Smooth muscle cell of the brain vasculature (primary cell): ENCODE measurements at places on chromosomes 4 and X.

DNA sequence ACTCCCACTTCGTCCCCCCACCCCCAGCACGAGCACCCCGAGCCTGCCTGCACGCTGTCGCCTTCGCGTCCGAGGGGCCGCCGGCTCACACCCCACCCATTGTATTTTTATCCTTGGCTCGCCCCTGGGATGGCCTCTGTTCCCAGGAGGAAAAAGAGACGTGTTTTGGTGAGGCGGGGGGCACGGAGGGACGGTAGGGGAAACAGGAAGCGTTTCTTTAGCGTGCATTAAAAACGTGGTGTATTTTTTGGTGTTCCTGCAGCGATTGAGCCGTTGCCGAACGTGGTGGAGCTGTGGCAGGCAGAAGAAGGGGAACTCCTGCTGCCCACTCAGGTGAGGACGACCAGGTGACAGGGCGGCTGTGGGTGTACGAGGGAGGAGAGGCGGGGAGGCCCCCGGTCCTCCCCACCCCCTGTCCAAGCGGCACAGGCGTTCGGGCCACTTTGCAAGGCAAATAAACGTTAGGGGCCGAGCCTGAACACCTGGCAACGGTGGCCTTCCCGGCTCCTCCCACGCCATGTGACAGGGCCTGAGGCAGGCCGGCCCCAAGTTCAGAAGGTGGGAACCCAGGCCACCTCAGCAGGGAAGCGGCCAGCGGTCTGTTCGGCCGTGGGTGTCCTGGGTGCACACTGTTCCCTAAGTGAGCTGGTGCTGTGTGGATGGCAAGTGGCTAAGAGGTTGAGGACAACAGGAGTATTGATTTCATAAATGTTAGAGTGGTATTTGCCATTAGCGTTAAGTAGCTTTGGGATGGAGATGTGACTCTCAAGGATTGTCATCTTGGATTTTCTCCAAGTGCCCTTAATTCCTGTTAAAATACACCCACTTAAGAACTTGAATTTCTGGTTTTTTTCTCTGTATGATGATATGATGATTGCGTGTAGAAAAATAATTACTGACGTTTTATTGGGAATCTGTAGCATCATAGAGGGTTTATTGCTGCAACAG, 1.1 kb downstream of the TMEM131L start:
- no peak for DNase-seq

DNA sequence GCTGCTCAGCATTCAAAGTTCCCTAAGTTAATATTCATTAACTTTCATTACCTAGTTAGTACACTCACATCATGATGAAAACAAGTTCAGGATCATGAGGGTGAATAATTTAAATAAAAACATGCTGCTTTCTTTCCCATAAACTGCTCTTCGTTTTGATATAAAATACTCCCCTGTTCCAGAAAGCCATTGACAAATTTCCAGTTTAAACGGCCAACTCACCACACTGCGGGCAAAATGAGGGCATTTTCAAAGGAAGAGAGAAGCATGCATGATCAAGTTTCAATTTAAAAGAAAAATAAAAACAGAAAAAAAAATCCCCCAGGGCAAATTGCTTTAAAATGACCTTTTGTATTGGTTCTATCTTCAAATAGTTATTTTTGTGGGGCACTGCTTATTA, 69.6 kb downstream of the EPHA5 start:
- no peak for DNase-seq

DNA sequence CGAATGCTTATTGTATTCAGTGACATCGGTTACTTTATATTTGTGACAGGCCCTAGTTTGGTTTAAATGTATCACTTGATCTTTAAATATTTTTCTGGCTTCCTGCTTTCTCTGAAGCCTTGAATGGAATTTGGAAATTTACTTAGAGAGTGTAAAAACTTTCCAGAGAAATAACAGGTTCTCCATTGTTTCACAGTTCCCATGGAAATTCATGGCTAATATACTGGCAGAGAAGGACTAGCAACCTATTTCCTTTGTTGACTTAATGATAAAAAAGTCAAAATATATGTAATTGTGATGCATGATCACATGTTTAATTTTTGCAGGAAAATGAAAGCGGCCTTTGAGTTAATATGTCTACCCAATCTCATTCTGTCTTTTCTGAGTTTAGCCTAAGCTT, 13.2 kb downstream of the NEIL3 start:
- no peak for DNase-seq

DNA sequence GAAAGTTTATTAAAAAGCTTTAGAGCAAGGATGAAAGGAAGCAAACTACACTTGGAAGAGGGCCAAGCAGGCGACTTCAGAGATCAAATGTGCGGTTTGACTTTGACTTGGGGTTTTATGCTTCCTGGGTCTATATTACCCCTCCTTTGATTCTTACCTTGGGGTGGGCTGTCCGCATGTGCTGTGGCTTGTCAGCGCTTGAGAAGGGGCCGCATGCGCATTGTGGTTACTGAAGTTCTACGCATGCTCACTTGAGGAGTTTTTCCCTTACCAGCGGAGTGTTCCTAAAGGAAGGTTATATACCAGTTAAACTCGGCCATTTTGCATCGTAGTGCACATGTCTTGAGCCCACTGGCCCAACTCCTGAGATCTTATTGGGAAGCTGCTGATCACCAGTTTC, 9.9 kb downstream of the ZNF157 start:
- no peak for DNase-seq

- DNase-seq: no peak
These were observed 600 bp upstream of the HEPH start for GRCh38 chrX:66163447-66163846.

DNA sequence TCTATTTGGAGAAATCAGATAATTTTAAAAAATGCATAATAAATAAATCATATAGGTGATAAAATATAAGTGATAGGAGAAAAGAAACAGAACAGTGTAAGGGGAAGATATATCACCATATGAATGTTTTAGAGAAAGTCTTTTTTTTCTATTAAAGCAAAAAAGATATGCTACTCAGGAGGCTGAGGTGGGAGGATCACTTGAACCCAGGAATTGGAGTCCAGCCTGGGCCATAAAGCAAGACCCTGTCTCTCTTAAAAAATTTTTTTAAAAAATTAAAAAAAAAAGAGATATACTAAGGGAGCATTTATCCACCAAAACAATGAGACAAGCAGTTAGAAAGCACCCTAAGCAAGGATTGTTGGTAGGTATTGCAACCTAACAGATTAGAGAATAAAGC, 6.1 kb downstream of the TMEM156 start:
- no peak for DNase-seq

- no peak for DNase-seq
These were observed 193.2 kb upstream of the LEF1 start for GRCh38 chr4:108361886-108362285.

- no peak for DNase-seq
These were observed 293.9 kb upstream of the GATB start for GRCh38 chr4:152054731-152055130.

DNA sequence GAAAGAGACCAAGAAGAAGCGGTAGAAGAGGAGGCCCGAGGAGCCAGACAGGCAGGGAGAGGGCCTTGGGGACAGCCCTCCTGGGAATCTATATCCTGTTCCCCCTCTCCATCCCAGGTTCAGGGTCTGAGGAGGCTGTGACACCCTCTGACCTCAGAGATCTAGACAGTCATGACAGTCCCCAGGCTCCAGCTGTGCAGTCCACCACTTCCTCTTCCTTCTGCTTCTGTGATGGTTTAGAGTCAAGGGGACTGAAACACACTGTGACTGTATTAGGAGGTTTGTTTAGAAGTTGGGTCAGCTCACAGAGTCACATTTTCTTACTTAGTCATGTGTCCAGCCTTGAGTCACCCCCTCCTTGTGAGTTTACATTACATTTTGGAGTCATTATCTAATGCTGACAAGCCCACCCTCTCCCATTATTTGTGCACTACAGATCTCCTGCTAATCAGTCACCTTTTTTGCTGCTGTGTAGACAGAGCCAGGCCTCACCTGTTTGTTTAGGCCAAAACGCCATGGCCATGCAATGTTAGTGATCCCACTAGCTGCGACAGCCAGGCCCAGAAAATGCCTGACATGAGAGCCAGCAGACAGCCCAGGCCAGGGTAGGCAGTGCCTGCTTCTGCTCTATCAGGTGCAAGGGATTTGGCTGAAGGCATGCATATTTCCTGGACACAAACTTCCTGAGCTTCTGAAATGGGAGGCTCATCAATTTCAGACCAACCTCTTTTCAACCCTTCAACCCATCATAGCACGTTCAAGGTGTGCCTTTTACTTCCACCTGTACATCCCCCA, 26.0 kb downstream of the MANBA start:
- no peak for DNase-seq

- DNase-seq: no peak
These were observed 254.5 kb downstream of the SOX3 start for GRCh38 chrX:140250391-140250790.

DNA sequence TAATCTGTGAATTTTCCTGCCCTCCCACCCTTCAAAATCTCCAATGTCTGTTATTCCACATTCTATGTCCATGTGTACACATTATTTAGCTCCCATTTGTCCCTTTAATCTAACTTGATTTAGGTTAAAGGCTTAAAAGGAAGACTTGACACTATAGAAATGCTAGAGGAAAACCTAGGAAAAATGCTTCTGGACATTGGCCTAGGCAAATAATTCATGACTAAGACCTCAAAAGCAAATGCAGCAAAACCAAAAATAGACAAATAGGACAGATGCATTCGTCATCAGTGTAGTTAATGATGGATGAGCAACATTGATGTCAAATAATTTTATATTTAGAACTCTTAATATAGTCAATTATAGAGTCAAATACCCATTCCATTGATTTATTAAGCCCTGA, 36.9 kb downstream of the INTU start:
- DNase-seq: no peak

DNA sequence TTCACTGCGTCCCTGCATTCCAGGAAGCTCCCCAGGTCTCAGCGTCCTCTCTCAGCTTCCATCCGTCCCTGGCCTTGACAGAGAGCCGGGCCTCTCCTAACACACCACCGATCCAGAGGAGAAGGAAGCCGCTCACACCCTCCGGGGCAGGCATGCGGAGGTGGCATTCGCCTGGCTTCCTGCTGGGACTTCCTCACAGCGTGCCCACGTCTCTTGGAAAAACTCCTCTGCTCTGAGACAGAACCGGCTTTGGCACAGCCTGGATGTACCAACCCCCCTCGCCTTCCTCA, 3.2 kb downstream of the CTAG2 start:
- no peak for DNase-seq

- DNase-seq: peak; percentile 81
These were observed 13.0 kb upstream of the SEPSECS start for GRCh38 chr4:25172961-25173915.

GRCh38 chrX:112867570-112867969, 26.9 kb upstream of the AMOT start:
- DNase-seq: no peak

- DNase-seq: no peak
These were observed 57.0 kb upstream of the MSN start for GRCh38 chrX:65610481-65610880.

- no peak for DNase-seq
These were observed 136.5 kb upstream of the NKX1-1 start for GRCh38 chr4:1542516-1543320.

DNA sequence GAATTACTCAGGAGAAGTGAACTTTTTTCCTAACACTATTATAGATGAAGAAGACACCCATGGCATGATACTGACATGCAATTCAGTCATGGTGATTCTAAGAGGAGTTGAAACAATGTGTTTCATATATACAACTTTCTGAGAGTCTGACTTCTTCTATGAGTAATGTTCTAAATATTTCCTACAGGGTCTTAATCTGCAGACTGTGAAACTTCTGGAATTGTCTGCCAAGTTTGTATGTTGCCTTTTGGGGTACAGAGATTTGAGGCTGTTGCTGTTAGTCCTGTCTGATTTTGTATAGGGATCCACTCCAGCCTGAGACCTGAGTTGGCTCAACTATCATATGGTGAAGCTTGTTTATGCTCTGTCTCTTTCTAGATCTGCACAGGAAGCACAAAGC, 160.6 kb upstream of the GATB start:
- no peak for DNase-seq

GRCh38 chr4:158630893-158631292, 40.8 kb downstream of the C4orf46 start:
- DNase-seq: no peak

DNA sequence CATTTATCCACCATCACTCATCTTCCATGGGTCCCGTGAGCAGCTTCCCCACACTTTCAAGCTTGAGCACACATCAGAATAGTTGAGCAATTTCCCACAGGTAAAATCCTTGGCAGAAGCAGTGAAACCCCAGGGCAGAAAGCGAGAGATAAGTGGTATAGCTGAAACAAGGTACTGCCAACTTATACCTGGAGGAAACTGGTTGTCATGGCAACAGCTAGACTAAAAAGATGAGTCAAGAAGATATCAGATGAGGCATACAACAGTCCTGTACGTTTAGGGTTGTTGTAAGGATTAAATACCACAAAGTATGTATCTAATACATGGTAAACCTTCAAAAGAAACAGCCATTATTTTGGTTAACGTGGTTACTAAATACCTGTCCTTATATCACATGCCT, 66.9 kb upstream of the PHOX2B start:
- DNase-seq: no peak

DNA sequence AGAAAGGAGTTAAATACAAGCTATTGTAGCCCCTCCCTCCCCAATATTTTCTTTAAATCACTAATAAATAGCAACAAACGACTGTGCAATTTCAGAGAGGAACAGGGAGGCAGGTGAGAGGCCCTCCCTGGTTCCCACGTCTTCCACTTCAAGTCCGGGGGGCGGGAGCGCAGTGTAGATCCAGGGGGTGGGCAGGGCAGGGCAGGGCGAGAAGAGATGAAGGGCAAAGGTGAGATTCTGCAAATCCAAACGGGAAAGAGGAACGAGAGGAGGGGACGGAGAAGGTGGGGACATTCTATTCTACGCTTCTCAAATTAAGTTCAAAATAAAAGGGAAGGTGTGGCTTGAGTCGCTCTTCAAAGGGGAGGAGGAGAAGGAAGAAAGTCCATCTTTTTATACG, 6.8 kb downstream of the NKX6-1 start:
- DNase-seq: no peak
